NCI-H524 treated with DMSO at 0.1 percent for 48 hours (cell line): ENCODE measurements at places on chromosomes 6 and 20.

GRCh38 chr20:32743237-32744112 is at the start of gene COMMD7:
Gene COMMD7 (minus strand): TSS chr20:32743467. CDS start chr20:32743391, 76 bp downstream.
- DNase-seq, result no peak

DNA sequence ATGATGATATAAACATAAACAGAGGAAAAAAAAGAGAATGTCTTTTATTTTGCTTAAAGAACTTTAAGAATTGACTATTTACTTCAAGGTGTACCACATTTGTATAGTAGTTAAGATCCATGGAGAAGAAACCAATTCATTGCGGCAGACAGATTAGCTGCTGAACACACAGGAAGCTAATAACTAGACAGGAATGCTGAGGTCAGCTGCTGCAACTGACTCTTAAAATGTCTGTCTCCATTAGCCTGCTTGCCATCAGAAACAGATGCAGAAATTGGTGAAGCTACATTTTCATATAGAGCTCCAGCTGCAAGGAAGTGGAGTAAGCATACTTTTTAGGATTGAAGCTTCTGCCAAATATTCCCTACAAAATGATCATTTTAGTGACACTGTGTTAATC is 939.5 kb downstream of the EPHA7 start:
- no peak for DNase-seq

GRCh38 chr6:67112120-67112519 is 1405.1 kb upstream of the EYS start:
- no peak for DNase-seq

DNA sequence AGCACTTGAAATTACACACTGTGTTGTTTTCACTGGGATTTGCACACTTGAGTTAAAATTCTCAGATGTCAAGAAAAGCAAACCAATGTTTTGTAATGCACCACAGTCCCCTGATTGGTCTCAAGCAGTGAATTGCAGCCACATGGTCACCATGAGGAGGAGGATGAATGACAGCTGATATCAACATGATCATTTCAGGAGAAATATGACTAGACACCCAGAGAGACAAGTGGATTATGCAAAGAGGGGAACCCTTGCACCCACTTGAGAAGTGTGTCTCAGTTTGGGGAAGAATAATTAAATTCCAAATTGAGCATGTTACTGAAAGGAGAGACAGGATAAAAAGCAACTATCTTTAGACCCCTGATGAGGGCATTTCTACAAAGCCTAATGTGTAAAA is 69.3 kb downstream of the UST start:
- no peak for DNase-seq

DNA sequence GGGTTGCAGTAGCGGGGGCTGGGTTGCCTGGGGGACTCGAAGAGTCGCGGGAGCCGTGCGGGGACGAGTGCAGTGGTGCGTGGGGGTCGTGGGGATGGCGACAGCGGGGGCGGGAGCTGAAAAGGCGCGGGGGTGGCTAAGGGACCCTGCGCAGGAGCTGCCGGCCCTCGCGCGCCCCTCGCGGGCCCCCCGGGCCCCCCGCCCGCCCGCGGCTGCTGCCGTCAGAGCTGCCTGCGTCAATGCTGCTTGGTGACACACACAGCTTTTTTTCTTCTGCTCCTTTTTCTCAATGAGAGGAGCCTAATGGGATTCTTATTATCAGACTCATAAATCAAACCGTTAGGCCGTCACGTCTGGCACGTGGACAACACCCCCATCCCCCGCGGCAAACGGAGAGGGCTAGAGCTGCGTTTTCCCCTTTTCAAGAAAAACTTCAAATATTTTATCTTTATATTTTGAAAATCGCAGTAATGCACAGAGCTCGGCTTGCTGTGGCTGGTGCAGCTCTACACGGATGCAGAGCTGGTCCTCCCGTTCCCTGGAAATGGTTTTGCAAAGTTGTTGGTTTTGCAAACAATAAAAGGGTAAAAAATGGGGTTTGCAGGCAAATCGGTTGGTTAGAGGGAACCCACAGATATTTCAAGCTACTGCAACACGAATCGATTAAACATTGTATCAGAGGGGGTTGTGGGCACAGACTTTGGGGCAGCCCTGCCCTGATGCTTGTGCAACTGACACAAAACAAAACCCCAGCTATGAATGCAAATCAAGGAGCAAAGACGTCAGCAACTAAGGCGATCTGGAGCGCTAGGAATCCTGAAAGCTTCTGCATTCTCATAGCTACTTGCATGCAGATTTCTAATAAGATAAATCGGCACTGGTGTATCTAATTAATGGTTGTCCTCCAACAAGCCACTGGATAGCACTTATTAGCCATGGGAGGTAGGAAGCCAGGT is 161.4 kb downstream of the TBXT start:
- DNase-seq, result no peak

GRCh38 chr6:55955684-55956083 is 80.3 kb upstream of the BMP5 start:
- DNase-seq, result no peak

DNA sequence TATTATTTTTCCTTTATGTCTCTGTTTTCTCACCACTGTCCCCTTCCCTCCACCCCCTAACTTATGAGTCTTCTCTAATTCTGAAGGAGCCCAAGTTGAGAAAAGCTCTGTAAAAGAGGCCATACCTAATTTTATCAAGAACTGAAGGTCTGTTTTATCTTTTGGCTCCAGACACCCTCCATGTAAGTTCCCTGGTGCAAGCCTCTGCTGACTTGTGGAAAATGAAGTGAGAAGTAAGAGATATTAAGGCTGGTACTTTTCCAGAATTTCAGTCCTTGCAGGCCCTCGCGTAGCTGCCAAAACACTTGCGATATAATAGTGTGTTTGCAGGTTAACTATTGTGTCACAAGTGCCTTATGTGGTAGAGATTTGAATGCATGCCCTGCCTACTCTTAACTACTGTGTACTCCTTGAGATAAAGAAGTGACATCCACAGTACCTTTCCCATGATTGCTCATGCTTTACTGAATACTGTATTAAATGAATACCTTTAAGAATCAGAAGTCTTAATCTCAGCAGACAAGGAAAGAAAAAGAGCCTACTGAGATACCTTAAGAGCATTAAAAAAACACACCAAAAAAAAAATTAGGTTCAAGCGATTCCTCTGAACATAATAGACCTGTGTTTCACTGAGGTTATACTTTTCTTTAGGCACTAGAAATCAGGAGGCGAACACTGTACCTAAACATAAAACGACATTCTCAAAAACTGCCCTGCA is 143.6 kb upstream of the ZNF184 start:
- DNase-seq, result no peak

GRCh38 chr6:4603291-4603690 is 172.9 kb upstream of the CDYL start:
- no peak for DNase-seq

GRCh38 chr6:132907231-132907630 is 92.9 kb downstream of the RPS12 start:
- no peak for DNase-seq

- DNase-seq, result no peak
Measured at GRCh38 chr20:40938020-40938419, 90.6 kb upstream of the TOP1 start.

GRCh38 chr6:81808851-81809570 is 56.5 kb upstream of the TENT5A start:
- DNase-seq, result no peak

DNA sequence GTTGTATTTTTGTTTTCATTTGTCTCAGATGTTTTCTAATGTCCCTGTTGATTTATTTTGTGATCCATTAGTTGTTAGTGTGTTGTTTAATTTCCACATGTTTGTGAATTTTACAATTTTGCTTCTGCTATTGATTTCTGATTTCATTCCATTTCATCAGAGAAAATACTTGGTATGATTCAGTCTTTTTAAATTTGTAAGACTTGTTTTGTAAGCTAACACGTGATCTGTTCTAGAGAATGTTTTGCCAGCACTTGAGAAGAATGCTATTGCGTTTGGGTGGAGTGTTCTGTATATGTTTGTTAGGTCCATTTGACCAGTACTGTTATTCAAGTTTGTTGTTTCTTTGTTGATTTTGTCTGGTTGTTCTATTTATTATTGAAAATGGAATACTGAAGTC is 53.9 kb downstream of the KIZ start:
- no peak for DNase-seq

DNA sequence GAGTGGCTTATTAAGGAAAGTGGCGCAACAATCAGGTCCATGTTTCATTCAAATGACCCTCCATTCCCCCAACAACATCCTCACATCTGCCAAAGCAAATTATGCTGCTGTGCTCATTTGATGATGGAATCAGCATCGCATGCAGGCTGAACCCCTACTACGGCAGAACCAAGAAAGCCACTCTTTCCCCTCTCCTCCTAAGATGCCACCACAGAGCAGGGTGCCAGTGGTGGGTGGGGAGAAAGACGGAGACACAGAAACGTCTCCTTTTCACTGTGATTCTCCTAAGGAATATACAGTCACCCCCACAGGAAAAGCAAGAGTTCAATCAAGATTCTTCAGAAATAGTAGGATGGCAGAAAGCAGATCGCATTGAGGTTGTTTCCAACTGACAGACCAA is 17.1 kb downstream of the HEBP2 start:
- DNase-seq, result no peak

DNA sequence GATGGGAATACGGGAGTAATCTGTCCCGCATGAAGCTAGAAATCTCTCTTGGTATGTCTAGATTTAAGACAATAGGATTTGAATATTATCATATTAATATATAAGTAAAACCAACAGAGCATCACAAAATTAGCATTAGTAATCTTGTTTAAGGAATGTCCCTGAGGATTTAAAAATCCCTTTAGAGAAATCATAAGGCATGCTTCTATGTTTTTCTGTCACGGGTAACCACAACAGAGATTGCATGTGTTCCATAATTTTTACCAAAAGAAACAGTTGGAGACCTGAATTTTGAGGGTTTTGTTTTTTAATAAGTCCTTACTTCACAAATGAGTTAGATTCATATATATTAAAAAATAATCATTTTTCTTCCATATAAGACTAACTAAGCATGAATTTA is 146.8 kb downstream of the GJA1 start:
- no peak for DNase-seq

GRCh38 chr6:4243237-4243636 is 107.9 kb upstream of the ECI2 start:
- DNase-seq, result no peak

GRCh38 chr6:164104432-164104831 is 689.9 kb downstream of the QKI start:
- DNase-seq, result no peak

GRCh38 chr6:3429211-3429610 is 27.6 kb downstream of the SLC22A23 start:
- no peak for DNase-seq

- DNase-seq, result no peak
Measured at GRCh38 chr20:12016291-12016690, 98.6 kb downstream of the BTBD3 start.

- peak; percentile 22 for DNase-seq
Measured at GRCh38 chr20:43824309-43825050, 90.2 kb upstream of the TOX2 start.

- no peak for DNase-seq
Measured at GRCh38 chr6:105519954-105520353, 117.1 kb upstream of the PREP start.

DNA sequence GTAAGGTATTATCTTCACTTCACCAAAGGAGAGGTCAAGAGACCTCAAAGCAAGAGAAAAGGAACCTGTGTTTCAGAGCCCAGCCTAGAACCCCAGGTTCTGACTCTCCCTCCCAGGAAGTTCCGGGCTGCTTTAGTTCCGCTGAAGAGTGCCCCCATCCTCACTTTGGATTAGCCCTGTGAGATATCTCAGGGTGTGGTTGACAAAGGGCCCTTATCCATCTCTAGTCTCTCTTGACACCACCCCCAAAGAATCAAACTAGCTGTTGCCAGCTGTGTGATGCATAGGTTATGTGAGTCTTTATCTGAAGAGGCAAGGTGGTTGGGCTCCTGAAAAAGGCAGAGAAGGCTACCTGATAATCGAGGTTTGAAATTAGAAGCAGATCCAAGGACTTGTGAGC is 20.6 kb downstream of the BRPF3 start:
- no peak for DNase-seq

GRCh38 chr6:129105035-129105434 is 222.1 kb downstream of the LAMA2 start:
- DNase-seq, result no peak

DNA sequence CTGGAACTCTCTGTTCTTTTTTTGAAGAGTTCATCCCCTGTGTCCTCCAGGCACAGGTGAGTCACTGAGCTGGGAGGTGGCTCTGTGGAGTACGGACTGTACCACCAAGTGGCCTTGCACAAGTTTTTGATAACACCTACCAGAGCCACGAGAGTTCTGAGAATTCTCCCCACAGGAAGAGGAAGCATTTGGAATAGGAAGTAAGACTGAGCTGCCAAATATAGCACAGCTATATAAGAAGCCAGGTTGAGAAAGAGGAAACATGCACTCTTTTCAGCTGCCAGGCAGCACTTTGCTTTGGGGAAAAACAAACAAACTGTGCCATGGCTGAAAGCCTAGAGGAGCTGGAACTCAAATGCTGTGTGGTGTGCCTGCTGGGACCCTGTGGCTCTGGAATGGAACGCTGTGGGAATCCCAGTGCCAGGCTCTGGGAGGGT is 70.8 kb upstream of the RIPOR2 start:
- no peak for DNase-seq

DNA sequence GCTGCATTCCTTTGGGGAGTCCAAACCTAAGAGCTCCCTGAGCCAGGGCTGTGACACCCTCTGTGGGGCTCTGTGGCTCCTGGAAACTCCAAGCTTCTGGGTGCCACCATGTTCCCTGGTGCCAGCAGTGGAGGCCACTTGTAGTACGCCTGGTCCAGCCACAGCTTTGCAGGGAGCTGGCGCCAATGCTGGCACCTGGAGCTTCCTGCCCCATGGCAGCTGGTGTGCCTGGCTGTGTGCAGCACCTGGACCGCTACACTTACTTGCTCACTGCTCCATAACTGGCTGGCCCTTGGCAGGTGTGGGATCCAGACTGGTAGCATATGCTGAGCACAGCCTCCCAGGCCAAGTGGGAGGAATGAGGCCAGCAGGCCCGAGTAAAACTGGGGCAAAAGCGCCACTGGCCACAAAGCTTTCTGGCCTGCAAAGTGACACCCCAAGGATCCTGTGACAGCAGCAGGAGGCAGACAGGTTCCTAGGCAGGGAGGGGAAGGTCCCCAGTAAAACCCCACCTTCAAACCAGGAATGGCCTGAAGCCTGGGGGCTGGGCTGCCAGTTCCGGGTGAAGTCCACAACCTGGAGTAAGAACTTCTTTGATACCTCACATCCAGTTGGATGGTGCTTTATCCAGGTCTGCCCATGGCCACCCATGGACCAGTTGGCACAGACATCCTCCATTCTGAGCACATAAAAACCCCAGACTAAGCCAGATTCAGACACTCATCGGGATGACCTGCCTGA is 461.0 kb downstream of the TBC1D32 start:
- DNase-seq, result no peak

- peak; percentile 86 for DNase-seq
Measured at GRCh38 chr6:87702589-87702945, 534 bp upstream of the AKIRIN2 start.

GRCh38 chr6:143556529-143556928 is 45.0 kb upstream of the FUCA2 start:
- no peak for DNase-seq

DNA sequence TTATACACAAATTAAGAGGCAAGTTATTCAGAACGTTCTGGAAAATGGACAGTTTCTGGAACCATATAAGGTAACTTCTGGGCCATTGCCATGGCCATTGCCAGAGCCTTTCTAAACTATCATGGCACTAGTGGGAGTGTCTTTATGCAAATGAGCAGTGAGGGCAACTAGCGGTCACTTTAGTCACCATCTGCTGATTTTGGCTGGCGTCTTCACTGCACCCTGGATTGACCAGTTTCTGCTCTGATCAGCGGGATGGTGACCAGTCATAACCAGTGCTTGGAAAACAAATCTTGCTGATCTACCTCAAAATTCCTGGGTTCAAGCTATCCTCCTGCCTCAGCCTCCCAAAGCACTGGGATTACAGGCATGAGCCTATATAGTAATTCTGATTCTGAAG is 7.3 kb upstream of the SNTA1 start:
- no peak for DNase-seq

GRCh38 chr6:21299216-21299615 is 294.3 kb upstream of the SOX4 start:
- DNase-seq, result no peak
